ENCODE measurements at places on chromosomes 7 and 10. TPM values are rescaled to one million over a fixed set of nuclear protein-coding genes. Genes with fewer than 3 reads are reported as not detected.

Gene AGBL3
- 2.2 TPM for total RNA-seq

Gene DYDC2
- 0.04 TPM for total RNA-seq

GRCh38 chr7:150981644-150982043 is 3.5 kb upstream of the KCNH2 start:
- no peak for DNase-seq

DNA sequence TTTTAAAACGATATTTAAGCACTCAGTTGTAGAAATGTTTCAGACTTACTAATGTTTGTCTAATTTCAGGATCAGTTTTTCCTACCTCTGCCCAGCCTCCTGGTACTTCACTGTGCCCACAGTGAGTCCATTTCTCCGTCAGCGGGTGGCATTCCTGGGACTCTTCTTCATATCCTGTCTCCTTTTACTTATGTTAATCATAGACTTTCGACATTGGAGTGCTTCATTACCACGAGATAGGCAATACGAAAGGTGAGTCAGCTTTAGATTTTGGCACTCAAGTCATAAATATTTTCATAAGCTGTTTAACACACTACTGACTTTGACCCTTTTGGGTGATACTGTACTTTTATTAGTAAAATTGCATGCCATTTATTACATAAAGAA is 2.1 kb downstream of the ENTPD7 start:
- no peak for DNase-seq

GRCh38 chr7:128863433-128863989 is 855 bp downstream of the ATP6V1F start:
- peak; percentile 62 for DNase-seq

DNA sequence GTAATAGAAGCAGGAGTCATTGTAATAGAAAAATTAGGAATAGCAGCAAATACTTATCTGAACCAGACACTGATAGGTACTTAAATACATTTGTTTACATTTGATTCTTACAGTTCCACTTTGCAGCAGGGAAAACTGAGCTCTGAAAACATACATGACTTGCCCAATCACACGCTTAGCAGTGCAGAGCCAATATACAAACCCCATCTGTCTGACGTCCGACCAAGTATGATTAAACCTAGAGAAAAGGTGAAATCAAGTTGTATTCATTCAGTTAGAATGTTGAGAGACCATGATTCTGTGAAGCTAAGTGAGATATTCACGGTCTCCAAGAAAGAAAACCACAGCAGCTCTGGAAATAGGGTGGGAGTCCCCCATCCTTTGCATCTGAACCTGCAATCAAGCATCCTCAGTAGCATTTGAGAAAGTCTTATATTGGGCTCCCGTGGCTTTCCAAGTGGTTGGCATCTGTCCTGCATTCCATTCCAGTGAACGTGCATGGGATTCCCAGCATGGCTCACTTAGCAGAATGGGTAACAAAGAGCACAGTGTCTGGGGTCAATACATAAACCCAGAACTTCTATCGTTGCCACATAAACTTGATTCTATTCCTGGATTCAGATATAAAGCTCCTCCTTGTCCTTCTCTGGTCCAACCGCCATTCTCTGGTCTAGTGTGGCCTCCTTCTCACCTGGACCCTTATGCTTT is 148.7 kb upstream of the RSU1 start:
- peak; percentile 85 for DNase-seq

DNA sequence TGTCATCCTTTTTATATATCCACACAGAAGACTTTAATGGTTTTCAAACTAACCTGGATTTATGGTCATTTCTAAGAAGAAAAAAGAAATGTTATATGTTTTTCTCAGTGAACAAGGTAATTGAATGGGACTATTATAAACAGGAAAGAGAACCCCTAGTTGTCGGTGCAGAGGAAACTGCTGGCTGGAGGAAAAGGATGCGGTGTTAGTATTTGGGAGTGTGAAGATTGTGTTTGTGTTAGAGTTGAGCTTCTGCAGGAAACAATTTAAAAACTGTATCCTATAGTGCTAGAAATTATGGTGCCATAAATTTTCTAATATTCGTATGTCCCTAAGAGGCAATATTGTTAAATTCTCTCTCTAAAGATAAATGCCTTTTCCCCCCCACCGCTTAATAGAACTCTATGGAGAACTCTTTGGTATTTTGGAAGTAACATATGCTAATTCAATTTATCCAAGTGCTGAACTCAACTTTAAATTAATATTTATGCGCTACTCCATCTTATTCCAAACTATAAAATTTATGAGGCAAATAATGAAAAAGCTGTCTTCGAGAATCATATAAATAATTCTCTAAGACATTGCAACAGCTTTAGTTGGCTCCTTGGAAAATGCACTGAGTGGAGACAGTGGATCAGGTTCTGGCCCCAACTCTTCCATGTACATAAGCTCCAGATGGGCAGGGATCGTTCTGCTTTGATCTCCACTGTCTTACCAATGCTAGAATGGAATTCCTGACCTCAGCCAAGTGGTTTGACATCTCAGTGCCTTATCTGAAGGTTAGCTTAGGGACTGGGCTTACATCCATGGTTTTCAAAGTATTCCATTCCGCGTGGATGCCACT is 5.6 kb downstream of the BZW2 start:
- peak; percentile 57 for DNase-seq

DNA sequence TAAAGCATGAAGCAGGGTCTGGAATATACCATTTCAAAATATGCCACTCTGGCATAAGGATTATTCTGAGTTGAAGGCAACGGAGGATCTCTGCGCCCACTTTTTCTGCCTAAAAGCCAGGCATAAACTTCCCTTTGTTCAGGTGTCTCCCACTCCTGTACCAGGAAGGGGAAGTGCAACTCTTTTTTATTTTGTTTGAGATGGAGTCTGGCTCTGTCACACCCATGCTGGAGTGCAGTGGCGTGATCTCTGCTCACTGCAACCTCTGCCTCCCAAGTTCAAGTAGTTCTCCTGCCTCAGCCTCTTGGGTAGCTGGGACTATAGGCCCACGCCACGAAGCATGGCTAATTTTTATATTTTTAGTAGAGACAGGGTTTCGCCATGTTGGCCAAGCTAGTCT is 18.2 kb downstream of the SVIL start:
- no peak for DNase-seq

- no peak for DNase-seq
Observed at GRCh38 chr7:17016402-17017010, 134.7 kb upstream of the AGR3 start.

DNA sequence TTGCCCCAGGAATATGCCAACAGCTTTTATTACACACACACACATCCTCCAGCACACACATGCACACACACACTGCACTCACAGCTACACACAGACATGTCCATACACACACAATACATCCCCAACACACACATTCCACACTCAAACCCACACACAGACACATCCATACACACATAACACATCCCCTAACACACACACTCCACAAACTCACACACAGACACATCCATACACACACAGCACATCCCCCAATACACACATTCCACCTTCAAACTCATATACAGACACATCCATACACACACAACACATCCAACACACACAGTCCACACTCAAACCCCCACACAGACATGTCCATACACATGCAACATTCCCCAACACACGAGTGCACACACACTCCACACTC is 19.1 kb downstream of the SH3PXD2A start:
- DNase-seq, result no peak

Gene MRPL43
- 61.0 TPM for total RNA-seq

GRCh38 chr10:6388261-6388893 is 185.6 kb downstream of the PFKFB3 start:
- no peak for DNase-seq

Data from muscle of leg (tissue), 16 donors.